ENCODE measurements at places on chromosomes 11 and 22.

- DNase-seq = no peak
Measured at GRCh38 chr22:31871480-31871879, 72.9 kb upstream of the YWHAH start.

GRCh38 chr11:3153291-3153861 is 11.7 kb downstream of the OSBPL5 start:
- DNase-seq = peak; percentile 88

DNA sequence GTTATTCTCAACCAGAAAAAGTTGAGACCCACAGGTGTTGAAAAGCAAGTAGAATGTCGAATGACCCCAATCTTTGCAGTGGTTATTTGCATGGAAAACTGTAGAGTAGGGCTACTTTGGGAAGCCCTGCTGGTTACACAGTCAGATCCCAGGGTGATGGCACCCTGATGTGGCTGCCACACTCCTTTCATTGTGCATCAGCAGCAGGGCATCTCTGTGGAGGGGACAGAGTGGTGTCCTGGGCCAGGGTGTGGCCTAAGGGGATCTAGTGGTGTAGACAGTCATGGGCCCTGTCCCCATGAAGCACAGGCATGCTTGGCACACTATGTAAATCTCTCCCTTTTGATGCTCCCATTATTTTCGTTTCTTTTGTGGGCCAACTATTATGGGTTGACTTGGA is 199.4 kb upstream of the NAV2 start:
- no peak for DNase-seq

- DNase-seq = no peak
Measured at GRCh38 chr11:64063777-64064176, 28.0 kb downstream of the FLRT1 start.
